Lower leg skin (tissue), 4 donors: ENCODE measurements at places on chromosomes 6 and 20. TPM values are rescaled to one million over a fixed set of nuclear protein-coding genes. Genes with fewer than 3 reads are reported as not detected.

GRCh38 chr6:160137989-160138835, 16.6 kb downstream of the SLC22A1 start:
- DNase-seq: no peak

LY6G6D gene
- 9.5 TPM for total RNA-seq

PTCHD4 gene
- total RNA-seq: 0.10 TPM

- no peak for DNase-seq
Measured at GRCh38 chr20:38878866-38879265, 47.4 kb upstream of the FAM83D start.

METTL24 gene
- 0.22 TPM for total RNA-seq

GRCh38 chr20:40991181-40991889, 37.3 kb upstream of the TOP1 start:
- peak; percentile 81 for DNase-seq

POU5F1 gene
- 1.8 TPM for total RNA-seq

DNA sequence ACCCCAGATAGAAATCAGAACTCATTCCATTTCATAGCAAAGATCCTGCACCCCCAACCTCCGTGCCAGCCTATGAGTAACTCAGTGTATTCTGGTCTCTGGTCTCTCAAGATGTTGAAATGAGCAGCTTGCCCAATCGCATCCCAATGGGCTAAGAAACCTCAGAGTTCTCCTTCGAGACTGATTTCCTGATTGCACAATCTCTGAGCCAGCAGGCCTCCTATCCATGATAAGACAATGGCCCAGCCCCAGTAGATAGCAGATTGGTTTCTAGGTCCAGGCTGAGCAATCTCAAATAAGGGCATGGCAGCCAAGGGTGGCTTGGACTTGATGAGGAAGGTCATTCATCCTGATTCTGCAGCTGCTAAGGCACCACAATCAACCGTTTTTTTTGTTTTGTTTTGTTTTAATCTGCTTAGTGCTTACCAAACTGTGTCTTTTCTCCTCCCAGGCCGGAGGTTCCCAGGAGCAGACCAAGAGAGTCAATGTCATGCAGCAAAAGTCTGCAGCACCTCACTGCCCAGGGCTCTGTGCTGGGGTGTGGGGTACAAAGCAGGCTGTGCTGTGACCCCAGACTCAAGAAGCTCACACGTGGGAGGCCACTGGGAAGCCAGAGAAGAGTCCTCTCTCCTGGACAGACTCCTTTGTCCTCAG, 125.1 kb upstream of the NXT1 start:
- peak; percentile 76 for DNase-seq

GRCh38 chr6:65229825-65230224, 477.2 kb downstream of the EYS start:
- no peak for DNase-seq

GRCh38 chr6:156904176-156904967, 127.2 kb downstream of the ARID1B start:
- no peak for DNase-seq

DNA sequence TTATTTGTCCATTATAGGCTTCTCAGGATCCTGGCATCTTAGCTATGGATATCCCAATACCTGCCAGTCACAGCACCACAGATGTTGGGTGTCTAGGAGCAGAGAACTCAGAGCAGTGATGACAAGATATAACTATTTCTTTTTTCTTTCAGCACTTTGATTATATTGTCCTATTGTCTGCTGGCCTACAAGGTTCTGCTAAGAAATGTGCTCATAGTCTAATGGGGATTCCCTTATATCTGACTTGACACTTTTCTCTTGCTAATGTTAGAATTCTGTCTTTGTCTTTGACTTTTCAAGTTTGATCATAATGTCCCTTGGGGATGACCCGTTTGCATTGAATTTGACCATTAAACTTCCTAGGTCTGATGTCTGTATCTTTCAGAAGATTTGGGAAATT, 270.4 kb downstream of the OGFRL1 start:
- no peak for DNase-seq

GRCh38 chr20:34529742-34530141, 13.5 kb downstream of the DYNLRB1 start:
- no peak for DNase-seq

UBE3D gene
- total RNA-seq: 5.3 TPM

TREML2 gene
- total RNA-seq: not detected

DNA sequence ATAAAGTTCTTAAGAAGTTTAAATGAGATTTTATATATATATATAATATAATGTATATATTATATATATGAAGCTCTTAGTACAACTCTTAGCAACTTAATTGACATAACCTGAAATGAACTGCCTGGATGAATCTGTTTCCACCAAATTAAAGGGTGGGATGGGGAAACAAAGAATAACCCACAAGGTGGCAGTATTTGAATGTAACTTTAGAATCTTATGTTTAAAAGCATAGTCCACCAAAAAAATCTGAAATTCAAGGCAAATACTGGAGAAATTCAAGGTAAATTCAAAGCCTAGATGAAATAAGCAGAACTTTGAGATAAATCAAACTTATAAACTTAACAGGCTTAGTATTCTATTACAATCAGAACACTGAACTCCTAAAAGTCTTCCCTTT, 4.4 kb upstream of the IBTK start:
- DNase-seq: no peak

DNA sequence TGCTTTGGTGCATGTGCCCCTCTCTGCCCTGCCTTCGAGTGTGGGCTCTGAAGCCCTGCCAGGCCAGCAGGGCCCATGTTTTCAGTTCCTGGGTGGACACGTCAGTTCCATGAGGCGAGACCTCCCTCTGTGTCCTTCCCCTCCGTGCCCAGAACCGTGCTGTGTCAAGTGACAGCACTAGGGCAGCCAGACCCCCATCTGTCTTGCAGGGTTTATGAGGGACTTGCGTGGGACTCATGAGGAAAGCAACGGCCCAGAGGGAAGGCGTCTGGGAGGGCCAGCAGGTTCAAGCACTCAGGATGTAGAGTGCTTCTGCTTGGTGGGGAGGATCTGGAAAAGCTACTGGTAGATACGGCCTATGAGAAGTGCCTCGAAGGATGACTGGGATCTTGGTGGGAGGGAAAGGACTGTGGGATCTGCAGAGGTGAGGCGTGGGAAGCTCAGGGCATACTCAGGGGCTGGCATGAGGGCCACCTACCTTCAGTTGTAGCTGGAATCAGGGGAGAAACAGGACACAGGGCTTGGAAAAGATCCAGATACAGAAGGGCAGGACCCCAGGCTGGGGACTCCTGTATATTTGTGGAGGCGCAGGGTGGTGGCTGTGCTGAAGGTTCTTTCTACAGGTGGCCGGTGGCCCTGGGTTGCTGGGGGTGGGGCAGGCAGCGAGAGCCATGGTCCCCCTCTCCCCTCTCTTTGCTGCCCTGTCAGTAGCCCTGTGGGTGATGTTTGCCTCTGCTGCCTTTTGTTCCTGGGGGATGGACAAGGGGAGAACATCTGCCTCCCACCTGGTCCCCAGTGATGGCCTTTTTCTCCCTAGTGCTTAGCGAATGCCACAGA, 5.5 kb downstream of the NPEPL1 start:
- DNase-seq: no peak

GRCh38 chr20:13625304-13625979, 13.3 kb downstream of the TASP1 start:
- no peak for DNase-seq

GRCh38 chr20:435558-435957, 26.8 kb downstream of the TBC1D20 start:
- no peak for DNase-seq

TFAP2D gene
- not detected for total RNA-seq

DNA sequence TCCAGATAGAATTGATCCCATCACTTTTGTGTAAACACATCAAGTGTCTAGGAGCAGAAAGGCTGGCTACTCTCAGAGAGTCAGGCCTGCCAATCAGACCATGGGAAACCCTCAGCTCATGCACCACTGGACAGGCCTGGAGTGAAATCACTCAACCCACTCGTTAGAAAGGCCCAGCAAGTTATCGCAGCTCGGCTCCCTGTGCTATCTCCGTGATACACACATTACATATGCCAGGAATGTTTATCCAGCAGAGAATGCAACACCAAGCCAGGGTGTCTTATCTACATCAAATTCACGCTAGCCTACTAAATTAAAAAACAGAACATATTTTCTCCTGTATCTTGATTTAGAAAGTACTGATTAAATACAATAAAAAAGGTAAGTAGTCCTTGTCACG, 232.4 kb upstream of the FOXQ1 start:
- peak; percentile 66 for DNase-seq

GRCh38 chr6:184161-184700, 108.1 kb upstream of the DUSP22 start:
- peak; percentile 62 for DNase-seq

WFDC10B gene
- not detected for total RNA-seq
